ENCODE measurements at places on chromosomes 1 and 21. TPM values are rescaled to one million over a fixed set of nuclear protein-coding genes. Genes with fewer than 3 reads are reported as not detected.

DNA sequence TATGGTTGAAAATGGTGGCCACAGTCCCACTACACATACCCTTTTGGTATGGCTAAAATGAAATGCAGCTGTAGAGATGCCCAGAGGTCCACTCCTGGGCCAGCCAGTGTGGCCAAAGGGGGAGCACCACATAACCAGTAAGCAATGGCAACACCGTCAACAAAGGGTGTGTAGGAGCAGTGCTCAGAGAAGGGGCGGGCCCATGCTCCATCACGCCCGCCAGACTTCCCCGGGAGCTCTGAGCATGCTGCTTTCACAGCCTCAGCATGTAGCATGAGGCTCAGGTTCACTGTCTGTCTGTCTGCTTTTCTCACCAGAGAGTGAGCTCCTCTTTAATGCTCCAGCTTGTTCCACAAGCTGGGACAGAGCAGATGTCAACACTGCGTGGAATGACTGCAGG lies 537.6 kb downstream of the MATN1 start:
- no peak for DNase-seq

- DNase-seq = no peak
Measured at GRCh38 chr21:37869661-37870060, 46.6 kb downstream of the KCNJ6 start.

DNA sequence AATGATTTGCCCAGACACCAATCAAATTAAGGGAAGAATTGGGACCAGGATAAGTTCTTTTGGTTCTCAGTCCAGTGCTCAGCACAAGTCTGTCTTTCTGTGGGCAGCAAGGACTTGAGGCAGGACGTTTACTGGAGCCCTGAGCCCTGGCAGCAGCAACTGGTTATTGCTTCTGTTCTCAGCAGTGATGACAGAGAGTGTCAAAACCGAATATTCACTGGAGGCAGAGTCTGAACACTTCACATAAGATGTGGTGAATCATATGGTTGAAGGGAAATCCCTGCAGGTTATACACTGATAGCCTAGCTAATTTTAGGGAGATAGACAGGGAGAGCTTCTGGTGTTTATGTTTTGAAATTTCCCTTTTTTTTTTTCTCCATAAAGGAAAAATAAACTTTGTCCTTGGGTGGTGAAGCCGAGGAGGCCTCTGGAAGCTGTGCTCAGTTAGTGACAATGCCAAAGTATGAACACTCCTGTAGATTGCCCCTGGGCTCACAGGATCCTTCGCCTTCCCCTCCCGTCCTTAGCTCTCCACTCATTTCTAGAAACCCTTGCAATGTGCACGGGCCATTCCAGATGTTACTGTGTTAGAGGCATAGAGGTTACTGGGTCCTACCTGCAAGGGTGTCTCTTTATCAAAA lies 26.3 kb upstream of the TSPAN2 start:
- DNase-seq = no peak

DNA sequence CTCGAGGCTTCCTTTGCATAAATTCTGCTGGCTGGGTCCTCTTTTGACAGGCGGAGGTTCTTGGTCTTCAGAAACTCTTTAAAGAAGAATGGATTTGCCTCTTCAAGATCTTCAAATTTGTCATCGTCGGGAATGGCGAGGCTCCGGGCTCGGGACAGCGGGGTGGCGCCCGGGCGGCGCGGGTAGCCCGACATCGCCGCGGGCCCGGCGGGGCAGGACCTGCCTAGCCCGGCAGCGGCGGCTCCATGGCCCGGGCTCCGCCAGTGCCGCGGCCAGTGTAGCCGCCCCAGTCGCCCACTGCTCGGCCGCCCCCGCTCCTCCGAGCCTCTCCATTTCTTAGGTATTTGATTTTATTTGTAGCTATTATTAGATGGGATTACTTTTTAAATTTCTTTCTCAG lies 22.1 kb upstream of the TNN start:
- DNase-seq = no peak

DNA sequence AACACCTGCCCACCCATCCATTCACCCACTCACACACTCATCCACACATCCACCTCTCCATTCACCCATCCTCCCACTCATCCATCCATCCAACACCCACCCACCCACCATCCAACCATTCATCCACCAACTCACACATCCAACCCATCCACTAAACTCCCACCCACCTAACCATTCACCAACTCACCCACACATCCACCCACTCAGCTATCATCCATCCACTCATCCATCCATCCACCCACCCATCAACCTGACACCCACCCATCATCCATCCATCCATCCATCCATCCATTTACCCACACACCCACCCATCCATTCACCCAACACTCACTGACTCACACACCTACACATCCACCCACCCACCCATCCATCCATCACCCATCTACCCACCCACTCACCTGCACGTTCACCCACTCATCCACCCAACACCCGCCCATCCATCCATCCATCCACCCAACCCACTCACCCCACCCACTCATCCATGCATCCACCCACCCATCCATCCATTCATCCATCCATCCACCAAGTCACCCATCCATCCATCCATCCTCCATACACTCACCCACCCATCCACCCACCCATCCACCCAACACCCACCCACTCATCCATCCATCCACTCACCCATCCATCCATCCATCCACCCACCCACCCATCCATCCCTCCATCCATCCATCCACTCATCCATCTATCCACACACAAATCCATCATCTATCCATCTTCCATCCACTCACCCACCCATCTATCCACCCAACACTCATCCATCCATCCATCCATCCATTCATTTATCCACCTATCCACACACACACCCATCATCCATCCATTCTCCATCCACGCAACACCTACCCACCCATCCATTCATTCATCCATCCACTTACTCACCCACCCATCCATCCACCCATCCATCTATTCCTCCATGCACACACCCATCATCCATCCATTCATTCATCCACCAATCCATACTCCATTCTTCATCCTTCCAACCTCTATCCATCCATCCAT lies 17.4 kb upstream of the PRDM16 start:
- no peak for DNase-seq

LIPI gene
- polyA plus RNA-seq = 0.40 TPM
